ENCODE measurements at places on chromosomes 5 and 9. TPM values are rescaled to one million over a fixed set of nuclear protein-coding genes. Genes with fewer than 3 reads are reported as not detected.
A peak's percentile ranks its signal among the peaks of the same experiment; 100 is the strongest.

The RNF208 gene
- 7.7 TPM for total RNA-seq

The GCNT4 gene
- 0.63 TPM for total RNA-seq

The EQTN gene
- total RNA-seq: not detected

The SLC26A2 gene
- total RNA-seq: 5.9 TPM

The CTSL gene
- total RNA-seq: 33.4 TPM

- no peak overlapping the region for H3K27ac ChIP-seq
- H3K4me3 ChIP-seq: no peak overlapping the region
- H3K4me1 ChIP-seq: no peaks in the 10 kb centered on the region
- no peak for DNase-seq
Measured at GRCh38 chr9:129220771-129221170, 42.7 kb upstream of the IER5L start.

DNA sequence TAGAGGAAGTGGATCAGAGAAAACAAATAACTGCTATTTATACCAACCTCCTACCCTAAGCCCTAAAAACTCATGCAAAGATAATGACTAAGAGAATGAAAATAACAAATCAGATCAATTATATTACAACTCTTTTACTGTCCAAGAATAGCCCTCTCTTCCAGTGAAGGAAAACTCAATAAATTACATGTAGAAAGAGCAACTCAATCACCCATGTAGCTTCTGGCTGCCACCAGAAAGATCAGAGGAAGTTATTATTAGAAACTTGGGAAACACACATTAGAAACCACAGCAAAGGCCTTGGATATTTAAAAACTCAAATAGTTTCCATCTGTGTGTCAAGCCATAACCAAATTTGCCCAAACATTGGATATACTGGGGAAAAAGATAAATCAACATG lies 134.0 kb upstream of the TARS1 start:
- H3K27me3 ChIP-seq: no peaks in the 10 kb centered on the region
- H3K27ac ChIP-seq: no peak overlapping the region
- H3K36me3 ChIP-seq: no peaks in the 10 kb centered on the region
- H3K4me1 ChIP-seq: no peaks in the 10 kb centered on the region

GRCh38 chr9:108078811-108079210 lies 589.2 kb upstream of the KLF4 start:
- H3K27ac ChIP-seq: no peak overlapping the region
- H3K36me3 ChIP-seq: no peaks in the 10 kb centered on the region
- H3K4me1 ChIP-seq: peaks cover 5% of the 10 kb centered on the region
- no peak for DNase-seq
- no peaks in the 10 kb centered on the region for H3K27me3 ChIP-seq

DNA sequence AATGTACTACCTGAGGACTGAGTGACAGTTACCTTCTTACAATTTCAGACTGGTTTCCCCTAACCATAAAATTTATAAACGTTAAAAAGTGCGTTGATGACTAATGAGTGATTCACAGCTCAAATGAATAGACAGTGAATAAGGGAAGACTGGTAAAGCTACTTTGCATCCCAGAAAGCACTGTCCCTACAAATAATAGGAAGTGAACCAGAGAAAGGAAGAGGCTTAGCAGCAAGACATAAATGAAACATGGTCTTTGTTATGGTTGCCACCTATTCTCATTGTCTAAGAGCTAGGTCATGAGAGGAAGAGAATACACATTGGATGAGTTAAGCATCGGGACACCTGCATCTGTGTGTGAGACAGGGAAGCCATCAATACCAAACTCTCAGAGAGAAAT lies 849.2 kb downstream of the TAF11L14 start:
- no peaks in the 10 kb centered on the region for H3K27me3 ChIP-seq
- H3K4me1 ChIP-seq: no peaks in the 10 kb centered on the region
- no peak for DNase-seq

DNA sequence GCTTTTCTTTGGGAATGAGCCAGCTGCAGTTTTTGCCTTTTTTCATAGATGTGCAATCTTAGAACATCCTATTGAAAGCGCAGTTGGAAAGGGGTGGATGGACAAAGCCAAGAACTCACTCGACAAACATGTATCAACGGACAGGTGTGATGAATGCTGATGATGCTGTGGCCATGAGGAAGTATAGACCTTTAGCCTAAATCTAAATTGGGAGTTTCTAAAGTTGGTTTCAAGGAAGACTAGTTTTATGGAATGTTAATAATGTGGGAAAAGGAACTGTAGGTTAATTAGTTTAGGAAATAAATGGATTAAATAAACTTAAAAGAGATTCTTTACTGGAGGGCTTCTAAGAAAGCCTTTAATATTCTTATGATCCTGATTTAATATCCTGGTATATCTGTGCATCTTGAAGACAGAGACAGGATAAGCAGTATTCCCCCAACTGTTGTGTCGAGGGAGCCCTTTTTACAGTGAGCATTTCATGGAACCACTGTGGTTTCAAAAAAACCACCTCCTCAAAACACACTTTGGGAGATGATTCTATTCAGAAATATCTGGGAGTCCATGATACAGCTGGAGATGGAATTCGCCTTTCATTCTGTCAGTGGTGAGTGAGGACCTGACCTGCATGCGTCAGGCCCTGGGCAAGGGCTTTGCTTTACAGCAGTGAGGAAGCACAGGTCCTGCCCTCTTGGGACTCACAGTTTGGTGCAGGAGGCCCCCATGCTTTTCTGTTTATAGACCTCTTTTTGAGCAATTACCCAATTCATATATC lies 82.6 kb downstream of the AOPEP start:
- no peak overlapping the region for H3K4me3 ChIP-seq
- no peaks in the 10 kb centered on the region for H3K27me3 ChIP-seq
- H3K27ac ChIP-seq: no peak overlapping the region

DNA sequence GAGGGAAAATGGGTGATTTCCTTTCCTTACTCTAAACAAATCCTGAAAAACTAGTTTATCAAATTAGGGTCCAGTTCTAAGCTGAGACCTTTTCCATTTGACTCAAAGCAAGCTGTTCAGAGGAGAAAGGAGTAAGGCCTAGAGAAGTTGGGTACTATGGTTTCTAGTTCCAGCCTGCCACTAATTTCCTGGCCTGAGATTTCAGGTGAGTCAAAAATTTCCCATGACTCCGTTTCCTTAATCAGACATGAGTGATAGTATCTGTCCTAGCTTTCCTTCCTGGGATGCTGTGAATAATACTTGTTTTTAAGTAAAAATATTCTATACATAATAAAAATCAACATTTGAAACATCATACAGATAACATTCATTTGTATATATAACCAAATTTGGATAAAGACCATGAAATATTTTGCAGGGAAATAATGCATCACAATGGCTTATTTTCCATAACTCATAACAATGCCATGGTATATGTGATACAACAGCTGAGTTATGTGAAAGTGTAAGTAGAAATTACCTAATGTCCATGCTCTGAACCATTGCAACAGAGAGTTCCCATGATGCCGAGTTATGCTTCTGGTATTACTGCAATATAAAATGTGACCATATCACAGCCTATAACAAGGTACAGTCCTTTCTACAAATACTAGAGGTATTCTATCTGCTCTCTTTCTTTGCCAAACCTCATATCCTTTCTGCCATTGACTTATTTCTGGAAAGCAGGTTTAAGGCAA lies 142.7 kb downstream of the MLLT3 start:
- no peak overlapping the region for H3K4me3 ChIP-seq
- no peak for DNase-seq
- no peaks in the 10 kb centered on the region for H3K4me1 ChIP-seq
- no peaks in the 10 kb centered on the region for H3K36me3 ChIP-seq

- no peak for DNase-seq
- H3K4me1 ChIP-seq: no peaks in the 10 kb centered on the region
Measured at GRCh38 chr9:8436786-8437185, 637.2 kb upstream of the DMAC1 start.

DNA sequence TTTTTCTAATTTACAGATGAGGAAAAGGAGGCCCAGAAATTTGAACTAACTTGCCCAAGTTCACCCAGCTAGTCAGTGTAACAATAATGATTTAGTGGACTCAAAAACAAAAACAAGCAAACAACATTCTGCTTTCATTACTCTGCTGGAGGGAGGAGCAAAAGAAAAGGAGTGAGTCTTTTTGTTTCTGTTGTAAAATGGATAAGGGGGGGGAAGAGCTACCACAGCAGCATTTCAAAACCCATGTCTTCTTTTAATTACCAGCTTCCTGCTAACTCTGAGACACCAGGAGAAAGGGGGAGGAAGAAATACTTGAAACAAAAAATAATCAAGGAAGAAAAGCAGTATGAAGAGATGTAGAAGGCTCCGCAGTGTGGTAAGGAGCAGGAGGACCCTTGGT lies 39.2 kb upstream of the EQTN start:
- H3K27ac ChIP-seq: no peak overlapping the region
- peaks cover 17% of the 10 kb centered on the region for H3K4me1 ChIP-seq
- no peak for DNase-seq
- no peaks in the 10 kb centered on the region for H3K36me3 ChIP-seq

GRCh38 chr5:55454282-55454681 lies 80.5 kb downstream of the PLPP1 start:
- H3K4me3 ChIP-seq: no peak overlapping the region
- no peaks in the 10 kb centered on the region for H3K27me3 ChIP-seq
- peaks cover 5% of the 10 kb centered on the region for H3K4me1 ChIP-seq

GRCh38 chr5:45484781-45485180 lies 211.4 kb downstream of the HCN1 start:
- no peak for DNase-seq
- H3K4me1 ChIP-seq: no peaks in the 10 kb centered on the region
- no peaks in the 10 kb centered on the region for H3K36me3 ChIP-seq
- no peak overlapping the region for H3K4me3 ChIP-seq
- H3K27me3 ChIP-seq: no peaks in the 10 kb centered on the region

DNA sequence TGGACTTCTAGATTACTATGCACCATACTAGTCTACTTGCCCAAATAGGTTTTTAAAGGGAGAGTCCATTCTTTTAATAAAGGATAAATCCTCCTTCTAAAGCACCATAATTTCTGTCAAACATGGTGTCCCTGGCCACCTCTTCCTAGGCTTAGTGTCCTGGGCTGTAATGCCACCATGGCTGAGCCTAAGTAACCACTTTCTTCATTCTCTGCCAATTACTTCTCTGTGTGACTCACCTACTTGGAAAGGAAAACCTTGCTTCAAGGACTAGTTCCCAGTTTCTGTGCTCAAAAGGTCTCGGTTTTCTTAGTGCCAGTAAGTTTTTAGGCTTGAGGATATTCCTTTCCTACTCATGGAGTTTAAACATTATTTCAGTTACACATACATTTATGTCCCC lies 273.4 kb downstream of the DENND1A start:
- DNase-seq: no peak
- no peak overlapping the region for H3K4me3 ChIP-seq
- H3K4me1 ChIP-seq: 0 out of 2 replicates have a peak, but pooled peaks cover 2% of the 10 kb centered on the region
- H3K27ac ChIP-seq: no peak overlapping the region

- DNase-seq: no peak
- H3K4me3 ChIP-seq: no peak overlapping the region
- no peak overlapping the region for H3K27ac ChIP-seq
- no peaks in the 10 kb centered on the region for H3K27me3 ChIP-seq
- H3K4me1 ChIP-seq: peaks cover 4% of the 10 kb centered on the region
- H3K36me3 ChIP-seq: no peaks in the 10 kb centered on the region
Measured at GRCh38 chr9:83266666-83267496, 203.9 kb upstream of the RASEF start.

DNA sequence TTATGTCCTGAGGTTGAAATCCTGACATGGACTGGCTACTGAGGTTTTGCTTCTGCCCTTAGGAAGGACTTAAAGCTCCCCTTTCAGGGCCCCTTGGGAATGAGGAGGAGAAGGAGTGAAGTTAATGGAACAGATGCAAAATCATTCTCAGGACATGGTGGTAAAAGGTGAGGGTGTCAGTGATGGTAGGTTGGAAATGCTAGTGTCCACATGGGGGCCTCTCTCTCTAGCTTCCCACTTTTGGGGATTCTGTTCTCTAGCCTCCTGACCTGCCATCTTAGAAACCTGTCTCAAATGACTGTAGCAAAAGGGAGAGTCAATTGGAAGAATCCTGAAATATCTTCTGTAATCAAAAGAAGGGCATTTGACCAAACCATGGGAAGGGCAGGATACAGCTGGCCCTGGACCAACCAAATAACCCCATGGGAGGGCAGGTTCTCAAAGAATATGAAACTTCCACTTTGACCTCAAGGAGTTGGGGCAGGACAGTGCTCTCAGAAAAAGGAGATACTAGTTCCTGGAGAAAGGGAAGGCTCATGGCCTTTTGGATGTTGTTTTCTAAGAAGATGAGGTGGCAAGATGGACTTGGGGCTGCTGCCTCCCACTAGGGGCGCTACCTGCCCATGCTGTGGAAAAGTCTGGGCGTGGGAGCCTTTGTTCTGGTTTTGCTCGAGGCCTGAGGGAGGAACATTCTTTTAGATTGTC lies 21.2 kb upstream of the MLANA start:
- no peak overlapping the region for H3K4me3 ChIP-seq
- DNase-seq: peak; percentile 64
- 0 out of 2 replicates have a peak, but pooled peaks cover 4% of the 10 kb centered on the region for H3K4me1 ChIP-seq
- no peaks in the 10 kb centered on the region for H3K27me3 ChIP-seq

DNA sequence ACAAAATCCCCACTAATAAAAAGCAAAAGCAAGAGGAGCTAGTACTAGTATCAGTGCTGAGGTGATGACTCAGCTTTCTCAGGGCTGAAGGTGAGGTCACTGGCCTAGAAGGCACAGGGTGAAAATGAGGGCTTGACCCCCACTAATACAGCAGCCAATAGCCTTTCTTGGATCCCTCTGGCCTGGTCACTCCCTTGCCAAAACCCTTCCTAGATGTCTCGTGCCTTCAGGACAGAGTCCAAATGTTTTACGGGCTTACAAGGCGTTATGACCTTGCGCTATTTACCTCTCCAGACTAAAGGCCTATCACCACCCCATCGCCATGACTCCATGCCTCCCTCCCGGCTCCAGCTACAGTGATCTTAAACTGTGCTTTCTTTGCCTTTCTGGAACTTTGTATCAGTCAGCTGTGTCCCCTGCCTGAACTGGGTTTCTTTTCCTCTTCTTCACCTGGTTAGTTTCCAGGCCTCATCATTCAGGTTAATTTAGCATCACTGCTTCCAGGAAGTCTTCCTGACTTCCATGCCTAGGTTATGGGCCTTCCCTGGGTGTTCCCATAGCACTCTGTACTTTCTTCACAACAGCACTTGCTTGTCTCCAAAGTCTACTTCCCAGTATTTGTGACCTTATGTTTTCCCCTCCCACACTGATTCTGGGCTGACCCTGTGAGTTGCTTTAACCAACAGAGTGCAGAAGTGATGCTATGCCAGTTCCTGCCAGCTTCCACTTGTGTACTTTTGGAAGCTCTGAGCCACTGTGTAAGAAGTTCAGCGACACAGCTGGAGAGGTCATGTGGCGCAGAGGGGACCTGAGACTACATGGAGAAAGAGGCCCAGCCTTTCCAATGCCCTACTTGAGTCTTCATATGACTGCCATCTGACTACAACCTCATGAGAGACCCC lies 4.2 kb upstream of the DELE1 start:
- no peak overlapping the region for H3K27ac ChIP-seq
- H3K36me3 ChIP-seq: peaks cover 7% of the 10 kb centered on the region
- H3K4me3 ChIP-seq: no peak overlapping the region

All from H9 (cell line).